ENCODE measurements at places on chromosomes 7 and 10.

DNA sequence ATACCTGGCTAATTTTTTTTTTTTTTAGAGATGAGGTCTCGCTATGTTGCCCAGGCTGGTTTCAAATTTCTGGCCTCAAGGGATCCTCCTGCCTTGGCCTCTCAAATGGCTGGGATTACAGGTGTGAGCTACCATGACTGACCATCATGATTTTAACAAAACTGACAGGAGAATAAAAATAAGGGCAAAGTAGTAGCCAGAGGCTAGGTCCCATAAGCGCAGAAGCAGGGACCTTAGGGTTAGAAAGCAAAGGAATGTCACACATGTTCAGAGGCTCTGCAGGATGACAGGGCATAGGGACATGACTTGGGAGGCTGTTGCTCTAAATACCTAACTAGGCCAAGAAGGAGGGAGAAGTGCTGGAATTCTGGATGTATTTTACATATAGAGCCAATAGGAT, 5.1 kb upstream of the LIMK1 start:
- no peak for DNase-seq

DNA sequence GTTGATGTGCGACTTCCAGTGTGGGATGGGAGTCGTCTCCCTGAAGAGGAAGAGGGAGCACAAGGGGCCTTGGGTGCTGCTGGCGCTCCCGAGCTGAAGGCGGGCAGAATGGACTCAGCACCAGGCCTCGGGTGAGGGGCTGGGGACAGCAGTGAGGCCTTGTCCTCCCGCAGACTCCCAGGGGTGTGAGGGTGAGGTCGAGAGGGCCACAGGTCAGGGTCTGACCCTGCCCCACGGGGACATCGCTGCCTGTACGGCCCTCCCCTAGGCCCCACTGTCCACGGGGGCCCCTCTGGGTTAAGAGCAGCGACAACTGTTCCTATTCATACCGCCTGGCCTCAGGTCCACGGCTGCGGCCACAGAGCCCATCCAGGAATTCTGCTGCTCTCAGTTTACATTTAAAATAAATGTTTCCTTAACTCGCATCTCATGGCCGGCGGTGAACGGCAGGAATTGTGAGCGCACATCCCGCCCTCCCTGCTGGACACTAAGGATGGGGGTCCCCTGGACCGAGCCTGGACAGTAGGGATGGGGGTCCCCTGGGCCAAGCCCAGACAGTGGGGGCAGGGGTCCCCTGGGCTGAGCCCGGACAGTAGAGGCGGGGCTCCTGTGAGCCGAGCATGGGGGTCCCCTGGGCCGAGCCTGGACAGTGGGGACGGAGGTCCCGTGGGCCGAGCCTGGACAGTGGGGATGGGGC, 61.7 kb downstream of the PDGFA start:
- no peak for DNase-seq

- no peak for DNase-seq
These were observed 5.6 kb downstream of the PDSS1 start for GRCh38 chr10:26703096-26703495.

GRCh38 chr10:74612195-74612594, 214.2 kb upstream of the KAT6B start:
- DNase-seq: no peak

DNA sequence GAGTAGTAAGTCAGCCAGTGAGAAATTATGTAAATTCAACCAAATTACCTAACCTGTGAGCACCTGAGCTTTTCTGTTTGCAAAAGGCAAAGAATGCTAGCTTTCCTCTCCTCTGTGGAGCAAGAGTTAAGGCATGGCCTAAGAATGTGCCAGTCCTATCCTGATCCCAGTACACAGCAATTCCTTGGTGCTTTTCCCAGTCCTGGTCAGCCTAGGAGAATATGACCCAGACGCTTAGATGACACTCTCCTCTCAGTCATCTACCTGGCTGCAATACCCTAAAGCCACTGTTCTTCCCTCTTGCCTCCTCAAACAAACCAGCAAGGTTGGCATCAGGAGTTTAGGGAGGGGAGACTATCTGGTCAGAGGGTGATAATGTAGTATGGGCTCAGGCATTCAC, 4.1 kb downstream of the PDLIM1 start:
- DNase-seq: no peak

- no peak for DNase-seq
These were observed 11.0 kb downstream of the RPS24 start for GRCh38 chr10:78044699-78045098.

DNA sequence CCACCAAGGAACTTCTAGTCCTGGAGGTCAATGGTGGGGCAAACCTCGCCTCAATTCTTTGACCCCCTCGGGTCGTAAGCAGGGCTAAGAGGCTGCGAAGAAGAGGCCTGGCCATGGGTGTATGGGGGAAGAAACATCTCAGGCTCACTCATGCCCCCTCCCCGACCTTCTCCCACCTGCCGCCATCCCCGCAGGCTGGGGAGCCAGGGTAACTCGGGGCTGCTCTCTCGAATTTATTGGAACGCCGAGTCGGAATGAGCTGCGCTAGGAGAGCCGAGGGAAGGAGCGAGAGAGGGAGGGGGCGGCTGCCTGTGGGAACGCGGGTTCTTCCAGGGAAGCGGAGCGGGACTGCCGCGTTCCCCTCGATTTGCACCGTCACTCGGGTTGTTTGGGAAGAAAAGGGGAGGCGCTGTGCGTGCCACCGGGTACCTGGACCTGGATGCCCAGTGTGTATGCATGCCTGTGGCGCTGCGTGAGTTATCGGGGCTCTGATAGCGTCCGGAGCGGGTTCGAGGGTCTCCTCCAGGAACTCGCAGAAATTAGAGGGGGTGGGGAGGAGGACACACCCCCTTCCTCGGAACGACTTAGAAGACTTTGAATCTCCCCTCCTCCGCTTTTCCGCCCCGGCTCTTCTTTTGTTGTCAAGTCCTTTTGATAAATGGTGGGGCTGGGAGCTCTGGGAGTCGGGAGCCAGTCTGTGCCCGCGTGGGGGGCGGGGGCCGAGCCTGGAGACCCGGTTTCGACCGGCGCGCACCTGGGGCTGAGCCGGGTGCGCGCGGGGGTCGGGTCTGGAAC, 1.8 kb upstream of the ZNF503 start:
- no peak for DNase-seq

- no peak for DNase-seq
These were observed 1.3 kb upstream of the WIPF3 start for GRCh38 chr7:29805031-29805430.

- no peak for DNase-seq
These were observed 58.5 kb upstream of the SMIM30 start for GRCh38 chr7:113176836-113177235.

- no peak for DNase-seq
These were observed 6.3 kb upstream of the AKR1E2 start for GRCh38 chr10:4819707-4820106.

DNA sequence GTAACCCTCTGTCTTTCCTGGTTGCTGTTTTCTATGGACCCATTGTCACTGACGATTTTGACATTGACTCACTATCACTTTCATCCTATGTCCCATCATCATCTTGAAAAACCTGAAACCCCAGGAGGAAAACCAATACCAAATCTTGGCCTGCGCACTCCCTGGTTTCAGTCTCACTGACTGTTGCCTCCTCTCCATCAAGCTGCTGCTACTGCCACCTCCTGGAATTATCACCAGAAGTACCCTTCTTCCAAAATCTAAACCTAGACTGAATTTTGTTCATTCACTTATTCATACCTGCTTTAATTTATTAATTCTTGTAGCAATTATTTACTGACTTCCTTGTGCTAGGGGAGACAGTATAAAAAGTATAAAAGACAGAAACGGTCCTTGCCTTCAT, 44.5 kb upstream of the ACBD5 start:
- no peak for DNase-seq

DNA sequence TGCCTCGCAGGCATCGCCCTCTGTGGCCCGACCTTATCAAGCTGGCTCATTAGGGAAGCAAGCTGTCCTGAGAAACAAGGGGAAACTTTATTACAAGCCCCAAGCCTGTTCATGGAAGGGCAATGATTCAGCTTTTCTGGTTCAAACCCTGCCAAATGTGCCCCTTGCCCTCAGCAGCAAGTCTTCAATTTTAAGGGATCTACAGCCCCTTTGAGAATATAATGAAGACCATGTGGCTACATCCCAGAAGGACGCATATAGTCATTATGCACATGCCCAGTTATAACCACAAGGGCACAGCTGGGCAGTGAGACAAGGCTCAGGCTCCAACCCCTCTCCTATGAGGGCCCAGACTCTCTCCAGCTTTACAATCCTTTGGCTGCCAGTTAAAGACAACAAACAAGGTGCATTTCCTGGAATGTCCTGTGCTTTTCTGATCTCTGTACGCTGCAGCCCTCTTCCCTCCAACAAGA, 56.7 kb downstream of the DDC start:
- no peak for DNase-seq

DNA sequence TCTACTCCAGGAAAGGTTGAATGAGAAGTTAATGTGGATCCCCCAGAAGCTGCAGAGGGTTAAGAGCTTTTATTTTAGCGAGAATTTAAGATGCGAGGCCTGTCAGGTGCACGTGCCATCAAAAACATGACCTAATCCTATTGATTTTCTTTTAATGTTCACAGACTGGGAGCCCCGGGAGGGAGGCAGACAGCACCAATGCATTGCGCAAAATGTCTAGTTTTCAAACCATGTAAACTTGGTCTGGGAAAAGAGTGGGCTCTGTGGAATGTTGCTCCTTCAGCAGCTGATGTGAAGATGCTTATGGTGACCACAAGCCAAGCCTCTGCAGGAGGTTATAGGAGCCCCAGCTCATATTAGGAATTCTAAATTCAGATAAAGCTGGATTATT, 172.0 kb upstream of the ITGB1 start:
- DNase-seq: no peak

DNA sequence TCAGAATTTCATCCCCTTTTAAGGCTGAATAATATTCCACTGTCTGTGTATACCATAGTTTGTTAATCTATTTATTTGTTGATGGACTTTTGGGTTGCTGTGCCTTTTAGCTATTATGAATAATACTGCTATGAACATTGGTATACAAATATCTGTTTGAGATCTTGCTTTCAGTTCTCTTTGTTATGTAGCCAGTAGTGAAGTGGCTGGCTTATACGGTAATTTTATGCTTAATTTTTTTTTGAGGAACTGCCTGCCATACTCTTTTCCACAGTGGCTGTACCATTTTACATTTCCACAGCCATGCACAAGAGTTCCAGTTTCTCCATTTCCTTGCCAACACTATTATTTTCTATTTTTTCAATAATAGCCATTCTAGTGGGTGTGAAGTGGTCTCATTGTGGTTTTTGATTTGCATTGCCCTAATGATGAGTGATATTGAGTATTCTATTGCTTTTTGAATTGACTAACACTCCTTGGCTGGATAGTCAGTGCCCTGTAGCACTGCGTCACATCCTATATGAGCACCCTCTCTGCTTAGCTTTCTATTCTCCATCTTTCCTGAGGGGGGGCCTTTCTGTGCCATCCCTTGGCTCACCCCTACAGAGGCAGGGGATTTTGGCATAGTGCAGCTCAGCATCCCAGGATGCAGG, 29.4 kb upstream of the RAPGEF5 start:
- no peak for DNase-seq

- no peak for DNase-seq
These were observed 87.3 kb downstream of the DOCK4 start for GRCh38 chr7:112118581-112119566.

DNA sequence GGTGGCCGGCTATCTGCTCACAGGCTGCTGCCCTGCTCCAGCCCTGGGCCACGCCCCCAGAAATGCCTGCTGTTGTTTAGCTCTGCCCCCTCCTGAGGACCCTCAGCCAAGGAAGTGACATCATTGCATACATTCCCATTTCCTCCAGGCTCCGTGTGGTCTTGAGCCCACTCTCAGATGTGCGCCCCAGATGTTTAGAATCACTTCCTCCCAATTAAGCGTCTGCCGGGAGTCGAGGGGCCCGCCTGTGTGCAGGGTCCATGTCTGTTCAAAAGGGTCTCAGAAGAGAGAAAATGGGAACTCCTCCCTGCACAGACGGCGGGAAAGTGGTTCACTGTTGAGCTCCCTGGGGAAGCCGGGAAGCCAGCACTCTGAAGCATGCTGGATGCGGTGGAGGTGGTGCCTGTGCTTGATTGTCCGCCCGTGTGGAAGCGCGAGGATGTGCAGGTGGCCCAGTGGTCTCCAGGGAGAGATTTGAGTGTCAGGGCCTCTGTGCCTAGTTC, 116.9 kb upstream of the PPIF start:
- DNase-seq: no peak

DNA sequence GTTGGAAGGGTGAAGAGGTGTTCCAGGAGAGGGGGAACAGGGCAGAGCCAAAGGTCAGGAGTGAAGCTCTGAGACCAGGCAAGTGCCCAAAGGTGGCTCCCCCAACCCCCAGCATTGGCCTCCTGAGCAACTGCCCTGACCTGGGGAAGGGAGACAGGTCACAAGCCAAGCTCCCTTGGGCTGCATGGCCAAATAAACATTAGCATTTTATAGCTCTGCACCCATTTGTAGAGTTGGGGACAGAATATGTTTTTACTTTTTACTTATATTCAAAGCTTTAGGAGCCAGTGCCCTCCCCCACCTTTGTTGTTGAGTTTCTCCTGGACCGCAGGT, 4.0 kb downstream of the UNC5B start:
- DNase-seq: no peak

DNA sequence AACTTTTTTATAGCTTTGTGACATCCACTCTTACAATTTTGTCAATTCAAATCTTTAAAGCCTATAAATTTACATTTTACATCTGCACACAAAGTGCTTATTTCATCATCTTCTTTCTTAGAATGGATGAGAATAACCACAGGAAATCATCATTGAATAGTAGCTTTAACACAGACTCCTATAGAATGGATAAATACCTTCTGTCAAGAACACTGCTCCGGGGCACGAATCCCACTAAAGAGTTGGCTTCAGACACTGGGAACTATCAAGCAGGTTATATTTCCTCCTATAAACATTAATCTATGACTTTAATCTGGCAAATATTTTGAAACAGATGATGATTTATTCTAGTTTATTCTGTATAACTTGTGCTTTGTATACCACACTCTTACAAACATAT, 269.7 kb upstream of the TPK1 start:
- DNase-seq: no peak

DNA sequence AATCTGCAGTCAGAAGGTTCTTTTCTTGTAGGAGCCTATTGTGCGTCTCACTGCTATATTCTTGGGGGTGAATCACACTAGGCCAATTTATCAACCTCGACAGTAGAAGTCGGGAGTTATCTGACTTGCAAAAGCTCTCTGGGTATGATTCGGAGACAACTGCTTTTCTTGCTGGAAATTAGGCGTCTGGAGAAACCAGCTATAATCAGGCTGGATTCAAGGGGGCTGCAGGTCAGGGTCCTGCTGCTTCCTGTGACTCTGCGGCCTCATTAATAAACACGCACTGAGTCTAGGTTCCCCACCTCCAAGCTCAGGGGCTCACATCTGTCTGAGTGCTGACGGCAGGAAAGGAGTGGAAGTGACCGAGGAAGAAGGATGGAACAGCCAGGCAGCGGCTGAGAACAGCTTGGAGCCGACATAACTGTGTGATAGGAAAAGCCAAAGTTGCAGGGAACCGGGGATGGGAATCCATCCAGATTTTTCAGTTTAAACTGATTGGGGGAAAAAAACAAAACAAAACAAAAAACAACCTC, 184.6 kb downstream of the FANK1 start:
- no peak for DNase-seq

All from amygdala (tissue), 56 donors.